ENCODE measurements at places on chromosomes 13 and 19. TPM values are rescaled to one million over a fixed set of nuclear protein-coding genes. Genes with fewer than 3 reads are reported as not detected.

Gene TBXA2R
- 2.1 TPM for polyA plus RNA-seq

Gene DLL3
- polyA plus RNA-seq, result 0.29 TPM

GRCh38 chr13:27472441-27472840 is 22.1 kb upstream of the MTIF3 start:
- DNase-seq, result no peak

- no peak for DNase-seq
Observed at GRCh38 chr19:27746691-27747380, 1466.1 kb downstream of the UQCRFS1 start.

DNA sequence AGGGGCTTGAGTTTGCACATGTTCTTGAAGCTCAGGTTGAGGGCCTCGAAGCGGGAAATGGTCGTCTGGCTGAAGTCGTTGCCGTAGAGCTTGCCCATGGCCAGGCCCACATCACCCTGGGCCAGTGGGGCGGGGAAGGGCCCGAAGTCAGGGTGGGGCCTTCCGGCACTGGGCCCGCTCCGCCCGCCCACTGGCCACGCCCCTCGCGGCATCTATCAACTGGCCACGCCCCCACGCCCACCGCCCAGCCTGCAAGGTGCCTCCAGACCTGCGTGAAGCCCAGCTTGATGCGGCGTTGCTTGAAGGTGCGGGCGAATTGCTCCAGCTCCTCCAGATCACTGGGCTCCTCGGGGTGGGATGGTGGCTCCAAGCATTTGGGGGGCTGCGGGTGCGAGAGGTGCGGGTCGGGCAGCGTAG is 19.9 kb downstream of the ZNF574 start:
- DNase-seq, result no peak

DNA sequence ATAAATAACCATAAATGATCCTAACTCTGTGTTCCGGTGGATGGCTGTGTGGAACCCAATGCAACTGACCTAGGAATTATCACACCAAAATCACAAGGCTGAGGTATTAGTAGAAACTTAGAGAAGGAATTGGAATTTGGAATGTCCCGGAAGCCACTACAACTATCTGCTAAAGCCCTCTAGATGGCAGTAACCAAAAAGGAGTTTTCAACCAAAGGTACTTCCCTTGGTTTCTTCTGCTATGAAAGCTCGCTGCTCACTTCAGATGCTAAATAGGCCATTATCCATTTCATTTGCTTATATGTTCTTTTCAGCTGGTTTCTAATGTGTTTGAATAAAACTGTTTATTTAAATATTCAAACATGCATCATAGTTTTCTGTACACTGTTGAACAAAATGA is 1589.1 kb upstream of the SPRY2 start:
- DNase-seq, result no peak

Gene CCDC8
- 48.5 TPM for polyA plus RNA-seq

Gene FFAR2
- 0.86 TPM for polyA plus RNA-seq

GRCh38 chr13:42354241-42355091 is 82.5 kb downstream of the AKAP11 start:
- no peak for DNase-seq

Gene RHPN2
- 17.4 TPM for polyA plus RNA-seq

Gene KCNN4
- polyA plus RNA-seq, result 0.97 TPM

GRCh38 chr19:46813839-46814358 is 25.5 kb upstream of the SLC1A5 start:
- no peak for DNase-seq

- no peak for DNase-seq
Observed at GRCh38 chr19:18085702-18086457, 854 bp downstream of the IL12RB1 start.
